T1000 (cell line): ENCODE measurements at places on chromosomes 6 and 20.

DNA sequence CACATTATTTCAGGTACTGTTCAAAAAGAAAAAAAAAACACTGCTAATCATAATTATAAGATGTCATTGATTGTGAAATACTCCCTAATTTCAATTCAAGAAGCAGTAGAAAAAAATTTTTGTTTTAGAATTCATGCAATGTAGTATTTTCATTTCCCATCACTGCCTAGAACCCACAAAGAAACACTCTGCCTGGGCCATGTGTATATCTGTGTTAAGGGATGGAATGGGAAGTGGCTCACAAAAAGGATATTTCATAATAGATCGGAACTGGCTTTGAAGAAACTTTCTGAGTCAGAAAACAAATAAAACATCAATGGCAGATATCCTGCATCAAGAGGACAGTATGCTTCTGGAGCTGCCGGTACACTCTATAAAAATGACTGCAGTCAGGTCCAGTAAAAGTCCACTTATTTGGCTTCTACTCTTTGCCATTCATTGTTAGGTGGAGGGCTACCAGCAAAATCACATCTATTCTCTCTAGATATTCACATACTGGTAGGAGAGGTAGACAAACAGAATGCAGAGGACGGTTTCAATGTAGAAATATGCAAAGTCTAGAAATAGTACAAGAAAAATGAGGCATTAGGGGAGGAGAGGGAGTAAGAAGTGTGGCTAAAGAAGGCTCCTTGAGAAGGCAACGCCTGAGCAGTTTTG lies 135.0 kb upstream of the TNFAIP3 start:
- no peak for DNase-seq

DNA sequence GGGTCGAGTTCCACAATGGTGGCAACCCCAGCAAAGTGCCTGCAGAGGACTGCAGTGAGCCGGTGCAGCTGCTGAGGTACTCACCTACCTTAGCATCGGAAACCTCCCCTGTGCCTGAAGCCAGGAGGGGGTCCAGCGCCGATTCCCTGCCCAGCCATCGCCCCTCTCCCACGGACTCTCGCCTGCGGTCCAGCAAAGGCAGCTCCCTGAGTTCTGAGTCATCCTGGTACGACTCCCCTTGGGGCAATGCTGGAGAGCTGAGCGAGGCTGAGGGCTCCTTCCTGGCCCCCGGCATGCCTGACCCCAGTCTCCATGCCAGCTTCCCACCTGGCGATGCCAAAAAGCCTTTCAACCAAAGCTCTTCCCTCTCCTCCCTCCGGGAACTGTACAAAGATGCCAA lies 134.1 kb upstream of the CLDN20 start:
- no peak for DNase-seq

DNA sequence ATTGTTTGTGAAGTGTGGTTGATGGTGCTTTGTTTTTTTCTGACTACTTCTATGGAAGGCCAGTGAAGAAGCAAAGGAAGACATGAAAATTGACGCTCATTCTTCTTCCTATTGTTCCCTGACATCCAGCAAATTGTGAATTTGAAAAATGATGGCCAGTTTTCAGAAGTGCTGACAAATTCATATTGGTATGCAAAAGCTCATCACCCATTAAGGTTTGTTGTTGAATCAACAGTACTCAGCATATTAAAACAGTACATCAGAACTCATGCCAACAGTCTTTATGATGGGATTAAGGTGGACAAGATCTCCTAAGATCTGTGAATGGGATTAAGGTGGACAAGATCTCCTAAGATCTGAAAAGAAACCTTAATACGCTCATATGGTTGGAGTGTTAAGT lies 1.0 kb upstream of the MTG2 start:
- no peak for DNase-seq

- no peak for DNase-seq
These were observed at the start of gene TAGAP for GRCh38 chr6:159044899-159045727. Gene TAGAP (minus strand): TSS chr6:159044991. CDS start chr6:159044146, 845 bp downstream.

DNA sequence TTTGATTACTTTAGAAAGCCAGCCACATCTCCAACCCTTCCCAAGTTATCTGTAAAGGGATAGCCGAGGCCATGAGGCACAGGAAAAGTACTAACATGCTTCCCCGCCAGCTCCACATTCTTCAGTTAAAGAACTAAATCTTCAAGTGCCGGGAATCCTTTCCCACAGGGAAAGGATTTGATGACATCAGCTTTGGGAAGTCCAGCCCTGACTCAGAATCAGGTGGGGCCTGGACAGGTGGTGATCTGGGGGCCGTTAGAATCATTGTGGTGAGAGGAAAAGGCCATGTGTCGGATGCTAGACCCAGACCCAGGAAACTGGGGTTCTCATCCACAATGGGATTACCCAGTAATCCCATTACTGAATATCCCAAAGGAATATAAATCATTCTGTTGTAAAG lies 580.0 kb downstream of the QKI start:
- DNase-seq = no peak

- no peak for DNase-seq
These were observed 15.6 kb downstream of the KCNS1 start for GRCh38 chr20:45085289-45085688.

- DNase-seq = no peak
These were observed 1.3 kb upstream of the BLOC1S5 start for GRCh38 chr6:8065519-8065911.

DNA sequence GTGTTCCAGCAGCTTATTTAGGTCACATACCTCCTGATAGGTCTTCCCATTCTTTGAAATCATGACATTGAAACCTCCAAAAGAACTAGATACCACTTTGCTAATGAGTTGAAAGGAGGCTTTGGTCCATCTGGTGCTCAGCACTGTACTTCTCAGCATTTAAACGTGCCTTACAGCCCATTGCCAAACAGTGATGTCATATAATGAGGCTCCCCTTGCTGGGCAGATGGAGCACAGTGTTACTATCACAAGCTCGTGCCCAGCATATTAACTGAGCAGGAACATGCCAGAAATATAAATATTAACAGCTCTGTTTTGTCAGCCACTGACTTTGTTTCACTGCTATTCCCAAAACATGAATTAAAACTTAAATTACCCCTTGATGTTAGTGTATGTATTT lies 25.5 kb upstream of the MAPK13 start:
- no peak for DNase-seq

GRCh38 chr6:82337688-82338257 lies 25.8 kb upstream of the TPBG start:
- no peak for DNase-seq

DNA sequence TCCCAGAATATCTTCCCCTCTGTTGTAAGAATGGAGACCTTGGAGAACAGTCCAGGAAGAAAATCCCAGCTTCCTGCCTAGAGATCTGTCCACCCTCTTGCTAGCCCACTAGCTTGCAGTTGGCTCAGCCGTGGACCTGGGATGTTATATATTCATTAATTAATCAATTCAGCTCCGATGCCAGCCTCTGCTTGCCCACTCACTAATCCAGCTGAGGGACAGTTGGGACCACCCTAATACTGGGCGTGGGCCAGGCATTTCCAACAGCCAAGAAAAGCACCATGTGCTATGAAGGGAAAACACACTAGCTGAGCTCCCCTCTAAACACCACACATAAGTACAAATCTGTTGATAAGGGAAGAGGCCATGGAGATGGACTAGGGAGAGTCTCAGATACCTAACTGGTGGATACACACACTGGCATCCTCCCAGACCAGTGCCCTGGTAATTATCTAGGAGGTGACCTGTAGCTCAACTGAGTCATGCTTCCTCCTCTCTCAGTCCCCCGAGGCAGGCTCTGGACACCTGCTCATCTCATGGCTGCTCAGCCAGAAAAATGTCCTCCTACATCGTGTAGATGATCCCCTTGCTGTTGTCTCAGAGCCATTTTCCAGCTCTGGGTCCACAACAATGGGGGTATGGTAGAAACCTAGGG lies 78.9 kb downstream of the ANKRD60 start:
- DNase-seq = no peak

DNA sequence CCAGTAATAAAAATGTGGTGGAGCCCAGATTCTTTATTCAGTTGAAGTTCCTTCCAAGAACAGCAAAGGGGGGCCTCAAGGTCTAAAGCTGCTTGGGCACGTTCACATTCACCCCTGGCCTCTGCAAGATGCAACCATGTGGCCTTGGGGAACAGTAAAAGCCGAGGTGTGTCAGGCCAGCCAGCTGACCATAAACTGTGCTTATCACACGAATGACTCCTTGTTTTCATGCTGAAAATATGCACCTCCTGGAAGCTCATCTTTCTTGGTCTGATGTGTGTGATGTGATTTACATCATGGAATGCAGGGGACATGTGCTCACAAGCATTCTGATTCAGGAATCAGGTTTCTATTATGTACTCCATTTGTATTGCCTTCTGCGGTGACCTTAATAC lies 211.6 kb upstream of the MARCKS start:
- peak; percentile 91 for DNase-seq

DNA sequence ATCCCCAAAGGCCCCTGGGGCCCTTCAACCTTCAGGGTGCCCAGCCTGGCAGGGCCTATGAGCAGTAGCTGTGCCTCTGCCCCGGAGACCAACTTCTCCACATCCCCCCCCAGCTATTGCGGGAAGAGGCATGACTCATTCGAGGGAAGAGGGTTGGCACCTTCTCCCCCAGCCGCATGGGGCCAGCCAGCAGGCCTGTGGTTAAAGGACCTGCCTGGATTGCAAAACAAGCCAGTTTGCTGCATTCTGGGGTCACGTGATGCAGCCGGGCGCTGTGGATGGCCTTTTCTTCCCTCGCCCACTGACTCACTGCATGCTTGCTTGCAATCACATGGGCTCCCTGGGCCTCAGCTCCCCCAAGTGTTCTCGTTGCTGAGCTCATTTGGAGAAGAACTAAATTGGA lies 182.5 kb downstream of the MAFB start:
- DNase-seq = peak; percentile 98

- DNase-seq = no peak
These were observed 55.9 kb upstream of the HDDC2 start for GRCh38 chr6:125357515-125358256.

DNA sequence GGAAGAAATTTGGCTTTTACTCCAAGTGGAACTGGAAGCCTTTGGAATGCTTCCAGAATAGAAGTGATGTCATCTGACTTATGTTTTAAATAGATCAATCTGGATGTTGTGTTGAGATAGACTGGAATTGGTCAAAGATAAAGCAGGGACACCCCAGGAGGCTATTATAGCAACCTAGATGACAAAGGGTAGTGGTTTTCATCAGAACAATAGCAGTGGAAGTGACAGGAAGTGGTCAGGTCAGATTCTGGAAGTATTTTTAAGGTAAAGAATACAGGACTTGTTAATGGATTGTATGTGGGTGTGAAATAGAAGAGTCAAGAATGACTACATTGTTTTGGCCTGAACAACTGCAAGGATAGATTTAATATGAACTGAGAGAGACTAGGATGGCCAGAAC lies 191.4 kb downstream of the ADGRB3 start:
- DNase-seq = no peak

DNA sequence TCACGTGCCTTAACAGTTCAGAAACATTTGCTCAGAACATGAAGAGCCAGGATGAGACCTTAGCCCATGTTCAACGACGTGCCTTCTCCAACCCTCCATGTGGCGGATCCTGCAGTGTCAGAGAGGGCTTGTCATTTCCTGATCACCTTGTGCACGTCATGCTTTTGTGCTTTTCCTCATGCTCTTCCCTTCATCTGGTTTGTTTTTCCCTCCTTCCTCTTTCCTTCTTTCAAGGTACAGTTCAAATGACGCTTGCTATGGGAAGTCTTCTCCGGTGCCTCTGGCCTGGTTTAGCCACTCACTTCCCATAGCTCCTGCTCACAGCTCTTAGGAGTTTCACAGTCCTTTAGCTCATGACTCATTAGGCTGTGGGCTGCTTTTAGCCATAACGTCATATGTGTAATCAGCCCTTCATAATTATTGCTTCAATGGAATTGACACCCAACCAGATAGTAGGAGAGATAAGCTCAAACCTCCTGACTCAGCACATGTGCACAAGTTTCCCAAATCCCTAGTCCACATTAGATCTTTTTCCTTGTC lies 102.7 kb upstream of the CNKSR3 start:
- DNase-seq = no peak

DNA sequence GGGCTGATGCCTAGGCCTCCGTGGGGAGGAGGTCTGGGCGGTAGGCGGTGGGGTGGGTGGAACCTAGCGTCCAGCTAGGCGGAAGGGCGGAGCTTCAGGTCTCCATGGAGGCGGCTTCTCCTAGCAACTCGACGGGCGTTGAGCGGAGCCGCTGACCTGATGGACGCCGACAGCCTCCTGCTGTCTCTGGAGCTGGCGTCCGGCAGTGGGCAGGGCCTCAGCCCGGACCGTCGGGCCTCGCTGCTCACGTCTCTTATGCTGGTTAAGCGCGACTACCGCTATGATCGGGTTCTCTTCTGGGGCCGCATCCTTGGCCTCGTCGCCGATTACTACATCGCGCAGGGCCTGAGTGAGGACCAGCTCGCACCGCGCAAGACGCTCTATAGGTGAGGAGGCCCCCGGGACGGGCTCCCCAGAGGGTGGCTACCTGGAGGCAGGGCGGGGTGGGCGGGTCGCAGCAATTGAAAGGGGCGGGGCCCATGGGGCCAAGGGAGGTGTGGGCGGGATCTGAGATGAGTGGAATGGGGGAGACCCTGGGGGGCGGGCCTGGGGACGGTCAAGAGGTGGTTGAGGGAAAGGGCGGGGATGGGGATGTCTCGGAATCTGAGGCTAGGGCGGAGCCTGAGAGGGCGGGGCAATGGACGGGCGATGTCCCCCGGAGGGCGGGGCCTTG lies at the start of gene RSPH9:
Gene RSPH9, plus strand, starts transcription at position 97 of the 673 bp plus-strand sequence. Its CDS starts 63 bp downstream, at position 160.
- DNase-seq = peak; percentile 63

DNA sequence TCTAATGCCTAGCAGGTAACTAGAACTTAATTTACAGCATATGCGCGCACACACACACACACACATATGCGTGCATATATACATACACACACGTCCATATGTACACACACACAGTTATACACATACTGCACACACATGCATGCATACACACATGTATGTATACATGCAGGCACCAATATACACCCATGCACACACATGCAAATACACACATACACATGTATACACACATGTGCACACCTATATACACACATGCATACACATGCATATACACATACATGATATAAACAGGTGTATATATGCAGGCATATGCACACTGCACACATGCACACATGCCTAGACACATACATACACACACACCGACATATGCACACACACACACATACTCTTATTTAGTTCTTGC lies 1.9 kb downstream of the CCR6 start:
- no peak for DNase-seq

- DNase-seq = no peak
These were observed 210.9 kb upstream of the ZFP64 start for GRCh38 chr20:52402514-52402913.

DNA sequence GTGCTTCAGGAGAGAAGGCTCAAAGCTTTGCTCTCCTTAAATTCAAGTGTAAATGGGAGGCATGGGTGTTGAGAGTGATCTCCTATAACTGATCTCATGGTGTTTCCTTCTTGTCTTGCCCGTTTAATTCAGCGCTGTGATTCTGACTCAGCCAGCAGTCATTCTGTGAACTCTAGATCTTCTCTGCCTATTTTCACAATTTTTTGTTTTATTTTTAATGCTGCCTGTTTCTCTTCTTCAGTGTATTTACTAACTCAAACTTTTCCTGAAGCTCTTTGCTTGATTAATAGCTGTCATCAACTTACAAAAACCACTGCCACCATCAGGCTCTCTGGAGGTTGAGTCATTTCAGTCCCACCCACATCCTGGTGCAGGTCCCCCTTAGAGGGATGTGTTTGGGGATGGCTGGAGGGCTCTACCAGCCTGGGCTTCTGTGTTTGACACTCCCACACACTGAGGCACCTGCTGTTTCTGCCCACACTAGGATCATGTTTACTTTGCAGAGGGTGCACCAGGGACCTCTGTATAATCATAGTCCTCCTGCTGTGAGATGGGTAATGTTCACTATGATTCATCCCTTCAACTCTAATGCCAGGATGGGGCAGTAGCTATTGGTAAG lies 94.0 kb downstream of the SHLD1 start:
- peak; percentile 74 for DNase-seq
